Midbrain (tissue), 1 donor: ENCODE measurements at places on chromosomes 11 and 22.

DNA sequence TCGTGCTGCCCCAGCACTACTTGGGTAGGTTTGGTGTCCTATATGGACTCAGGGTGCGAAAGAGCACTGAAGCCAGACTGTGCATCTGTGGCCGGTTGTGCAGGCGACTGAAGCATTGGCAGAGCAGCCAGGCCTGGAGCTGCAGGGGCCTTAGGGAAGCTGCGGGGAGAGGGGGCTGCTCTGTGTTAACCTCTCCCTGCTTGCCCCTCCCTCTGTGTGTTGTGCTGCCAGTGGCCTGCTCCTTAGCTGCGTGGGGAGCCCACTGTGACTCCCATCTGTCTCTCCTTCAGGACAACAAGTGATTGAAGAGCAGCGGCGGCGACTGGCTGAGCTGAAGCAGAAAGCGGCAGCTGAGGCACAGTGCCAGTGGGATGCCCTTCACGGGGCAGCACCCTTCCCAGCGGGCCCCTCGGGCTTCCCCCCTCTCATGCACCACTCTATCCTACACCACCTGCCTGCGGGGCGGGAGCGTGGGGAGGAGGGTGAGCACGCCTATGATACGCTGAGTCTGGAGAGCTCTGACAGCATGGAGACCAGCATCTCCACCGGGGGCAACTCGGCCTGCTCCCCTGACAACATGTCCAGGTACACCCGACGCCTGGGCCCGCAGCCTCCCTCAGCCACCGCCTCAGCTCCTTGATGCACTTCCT is 34.3 kb downstream of the TREH start:
- DNase-seq, result no peak

- DNase-seq, result no peak
Measured at GRCh38 chr11:43734256-43734655, 53.7 kb downstream of the HSD17B12 start.

GRCh38 chr11:81963018-81963417 is 770.6 kb downstream of the FAM181B start:
- no peak for DNase-seq

DNA sequence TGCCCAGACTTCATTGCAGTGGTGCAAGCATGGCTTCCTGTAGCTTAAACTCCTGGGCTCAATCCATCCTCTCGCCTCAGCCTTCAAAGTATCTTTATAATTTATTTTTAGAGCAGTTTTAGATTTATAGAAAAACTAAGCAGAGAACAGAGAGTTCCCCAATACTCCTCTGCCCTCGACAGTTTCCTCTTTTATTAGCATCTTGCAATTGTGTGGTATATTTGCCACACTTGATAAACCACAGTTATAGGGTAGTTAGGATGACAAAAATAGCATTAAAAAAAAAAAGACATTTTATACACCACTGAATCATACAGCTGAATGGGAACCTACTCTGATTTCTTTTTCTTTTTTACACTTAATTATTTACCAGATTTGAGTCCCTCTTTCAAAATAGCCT is 31.2 kb downstream of the MS4A2 start:
- DNase-seq, result no peak

GRCh38 chr22:28547132-28547842 is 132.4 kb downstream of the TTC28 start:
- no peak for DNase-seq

- no peak for DNase-seq
Measured at GRCh38 chr11:69808667-69809086, 10.5 kb downstream of the FGF3 start.

GRCh38 chr11:117932426-117932825 is 3.2 kb upstream of the TMPRSS13 start:
- DNase-seq, result no peak

GRCh38 chr11:2576111-2576510 is 123.7 kb downstream of the KCNQ1OT1 start:
- DNase-seq, result no peak

DNA sequence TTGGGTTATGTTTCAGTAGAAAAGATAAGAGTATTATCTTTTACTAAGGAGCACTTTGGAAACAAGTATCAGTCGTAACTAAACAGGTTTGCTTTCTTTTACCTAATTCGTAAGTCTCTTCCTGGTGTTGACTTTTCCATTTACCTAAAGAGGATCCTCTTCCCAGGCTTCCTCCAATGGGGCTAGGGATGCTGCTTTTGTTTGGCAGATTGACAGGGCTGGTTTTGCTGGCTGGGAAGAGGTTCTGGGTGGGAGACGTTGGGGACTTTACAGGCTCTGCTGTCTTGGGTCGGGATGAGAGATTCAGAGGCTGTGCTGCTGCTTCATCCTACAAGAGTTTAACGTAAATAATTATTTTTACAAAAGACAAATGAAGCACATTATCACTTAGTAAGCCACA is 306.7 kb downstream of the SOX6 start:
- no peak for DNase-seq

DNA sequence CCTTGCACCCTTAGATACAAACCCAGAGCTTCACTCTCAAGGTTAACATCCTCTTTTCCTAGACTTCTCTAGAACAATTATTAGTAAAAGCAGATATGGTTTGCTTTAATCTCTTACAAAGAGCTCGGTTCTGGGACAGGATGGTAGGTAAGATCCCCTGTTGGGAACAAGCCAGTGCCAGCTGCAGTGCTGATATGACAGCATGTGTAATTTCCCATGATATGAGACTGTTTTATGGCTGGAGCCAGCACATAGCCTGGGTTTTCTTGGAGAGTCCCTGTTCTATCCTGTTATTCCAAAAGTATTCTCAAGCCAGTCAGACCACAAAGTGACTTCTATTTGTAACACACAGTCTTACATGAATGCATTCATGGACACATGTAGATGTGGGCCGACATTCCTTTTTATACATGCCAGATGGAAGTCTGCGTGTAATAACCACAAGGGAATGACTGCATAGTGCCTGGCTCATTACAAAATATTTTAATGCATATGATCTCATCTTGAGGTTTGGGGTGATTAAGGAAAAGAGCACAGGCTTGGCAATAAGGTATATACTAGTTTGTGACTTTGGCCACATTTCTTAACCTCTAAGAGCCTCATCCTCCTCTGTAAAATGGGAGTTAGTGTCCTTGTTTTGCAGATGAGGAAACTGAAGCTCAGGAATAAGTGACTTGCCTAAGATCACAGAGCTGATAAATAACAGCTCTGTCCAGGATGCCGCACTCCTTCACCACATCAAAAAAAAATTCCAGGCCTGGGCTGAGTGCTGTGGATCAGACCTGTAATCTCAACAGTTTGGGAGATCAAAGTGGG is 21.8 kb downstream of the CLMP start:
- DNase-seq, result no peak

GRCh38 chr11:56396047-56396446 is 16.4 kb upstream of the OR5AL1 start:
- no peak for DNase-seq
